Vagina (tissue), 2 donors: ENCODE measurements at places on chromosomes 7 and 10.

DNA sequence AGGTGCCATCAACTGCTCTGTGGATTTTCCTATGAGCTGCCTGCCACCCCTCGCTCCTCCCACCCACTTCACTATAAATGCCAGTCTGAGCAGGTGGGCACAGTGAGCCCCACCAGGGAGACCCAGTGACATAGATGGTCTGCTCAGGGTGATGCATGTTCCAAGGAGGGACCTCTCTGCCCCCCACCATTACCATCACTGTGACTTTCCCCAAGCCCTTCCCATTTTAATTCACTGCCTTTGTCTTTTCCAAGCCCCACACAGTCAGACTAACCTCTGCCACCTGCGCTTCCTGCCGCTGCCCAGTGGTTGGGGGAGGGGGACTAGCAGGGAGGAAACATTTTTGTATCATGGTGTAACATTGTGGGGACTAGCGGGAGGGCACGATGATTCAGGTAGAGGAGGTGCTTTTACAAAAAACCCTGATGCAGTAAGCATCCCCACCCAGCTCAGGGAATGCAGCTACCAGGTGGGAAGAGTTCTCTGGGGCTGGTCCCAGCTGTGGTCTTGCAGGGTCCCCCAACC lies 24.6 kb downstream of the PRSS2 start:
- DNase-seq: no peak

DNA sequence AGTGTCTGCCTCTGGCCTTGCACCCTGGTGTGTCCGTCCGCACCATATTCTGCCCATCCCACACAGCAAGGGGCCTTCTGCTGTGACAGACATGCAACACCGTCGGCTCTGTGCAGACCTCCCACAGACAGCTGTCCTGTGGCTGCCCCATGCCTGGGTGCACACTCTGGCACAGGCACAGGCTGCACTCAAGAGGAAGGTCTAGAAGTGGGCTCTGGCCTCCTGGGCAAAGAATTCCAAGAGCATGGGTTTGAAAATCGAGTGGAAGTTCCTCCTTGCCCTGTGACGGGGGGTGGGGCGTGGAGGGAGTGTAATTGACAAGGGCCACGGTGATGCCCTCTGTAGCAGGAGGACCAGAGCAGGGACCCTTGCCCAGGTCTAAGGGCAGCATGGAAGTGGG lies 4.3 kb upstream of the LOXL4 start:
- DNase-seq: no peak

- no peak for DNase-seq
These were observed 73.2 kb downstream of the PPP1R9A start for GRCh38 chr7:94980418-94981142.

DNA sequence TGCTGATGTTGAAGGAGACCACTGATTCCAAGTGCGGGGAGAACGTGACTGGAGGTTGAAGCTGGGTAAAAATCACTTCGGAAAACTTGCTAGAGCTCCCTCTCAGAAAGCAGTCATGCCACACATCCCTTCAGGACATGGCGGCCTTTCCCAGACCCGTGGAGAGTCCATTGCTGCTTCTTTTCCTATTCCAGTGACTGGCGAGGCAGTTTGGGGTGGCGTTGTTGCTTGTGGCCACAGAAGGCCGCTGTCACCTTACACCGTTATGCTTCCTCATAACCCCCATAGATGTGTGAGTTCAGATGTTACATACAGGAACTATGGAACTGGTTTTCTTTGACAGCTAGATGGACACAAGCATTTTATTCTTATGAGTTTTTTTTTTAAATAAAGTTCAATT lies 235.6 kb upstream of the POM121L12 start:
- no peak for DNase-seq

- no peak for DNase-seq
These were observed 7.0 kb upstream of the DNAJC1 start for GRCh38 chr10:22010539-22010938.

GRCh38 chr7:131443496-131443895 lies 112.9 kb downstream of the PODXL start:
- DNase-seq: no peak

DNA sequence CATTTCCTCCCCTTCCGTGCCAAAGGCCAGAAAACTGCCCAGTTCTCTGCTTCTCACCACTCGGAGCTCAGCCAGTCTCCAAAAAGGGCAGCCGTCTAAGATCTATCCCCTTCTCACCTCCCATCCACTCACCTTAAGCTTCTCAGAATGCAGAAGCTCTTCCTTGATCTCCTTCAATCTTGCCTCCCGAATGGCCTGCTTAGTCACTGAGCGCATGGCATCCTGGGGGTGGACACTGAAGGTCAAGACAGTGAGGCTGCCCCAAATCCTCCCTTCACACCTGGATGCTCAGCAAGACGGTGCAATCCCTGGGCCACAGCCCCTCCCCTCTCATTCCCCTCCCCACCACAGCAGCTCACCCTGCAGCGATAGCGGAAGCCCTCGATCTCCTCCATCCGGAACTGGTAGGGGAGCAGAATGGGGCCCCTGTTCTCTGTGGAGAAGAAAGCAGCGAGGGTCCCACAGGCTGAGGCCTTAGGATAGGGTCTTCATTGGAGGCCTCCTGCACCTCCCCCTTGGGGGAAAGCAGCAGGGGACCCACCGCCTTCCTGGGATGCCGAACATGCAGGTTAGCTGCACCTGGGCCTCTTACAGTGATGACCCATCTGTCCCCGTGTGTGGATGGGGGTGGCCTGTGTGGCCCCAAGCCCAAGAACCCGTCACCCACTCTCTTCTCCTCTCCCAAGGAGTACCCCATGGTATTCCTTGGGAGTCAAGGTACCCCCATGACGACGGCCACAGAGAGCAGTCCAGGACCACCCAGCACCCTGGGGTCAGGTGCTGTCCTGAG lies 4.7 kb downstream of the DDX56 start:
- no peak for DNase-seq

DNA sequence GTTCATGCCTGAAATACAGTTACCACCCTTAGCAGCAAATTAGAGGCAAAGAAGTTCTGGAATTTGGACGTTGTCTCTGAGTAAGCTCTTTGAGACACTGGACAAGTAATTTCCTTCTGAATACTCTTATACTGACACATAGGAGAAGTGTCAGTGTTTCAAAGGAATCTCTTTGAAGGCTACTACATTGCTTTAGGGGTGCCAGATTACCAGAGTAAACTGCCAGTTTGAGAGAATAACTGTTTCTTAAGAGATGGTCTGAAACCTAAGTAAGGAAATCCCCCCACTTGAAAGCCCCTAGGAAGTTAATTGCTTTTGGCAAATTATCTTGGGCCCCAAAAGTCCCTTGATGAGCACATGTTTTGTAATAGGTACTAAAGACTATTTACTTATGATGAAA lies 3.4 kb downstream of the FAS start:
- no peak for DNase-seq

DNA sequence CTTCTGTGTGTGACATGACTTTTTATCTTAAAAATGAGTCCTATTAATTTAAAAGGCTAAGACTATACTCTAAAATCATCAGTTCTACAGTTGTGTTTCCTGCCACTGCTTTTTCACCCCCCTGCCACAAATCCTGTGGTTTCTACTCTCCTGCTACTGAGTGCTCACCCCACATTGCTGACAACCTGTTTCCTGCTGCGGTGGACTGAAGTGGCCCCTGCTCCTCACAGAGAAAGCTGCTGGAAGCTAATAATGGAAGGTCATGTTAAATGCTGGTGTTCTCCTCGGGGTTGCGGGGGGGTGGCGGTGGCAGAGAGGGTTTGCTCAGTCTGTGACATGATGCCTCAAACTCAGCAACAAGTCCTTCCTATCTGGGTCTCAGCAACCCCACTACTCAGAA lies 113.2 kb upstream of the INHBA start:
- DNase-seq: no peak

GRCh38 chr7:81491573-81491972 lies 278.3 kb downstream of the HGF start:
- no peak for DNase-seq

- no peak for DNase-seq
These were observed 44.8 kb downstream of the ADCYAP1R1 start for GRCh38 chr7:31096877-31097258.

GRCh38 chr7:95863-96260 lies 96.5 kb upstream of the FAM20C start:
- DNase-seq: no peak

- DNase-seq: no peak
These were observed 8.1 kb downstream of the PRPS1L1 start for GRCh38 chr7:18019555-18019954.

DNA sequence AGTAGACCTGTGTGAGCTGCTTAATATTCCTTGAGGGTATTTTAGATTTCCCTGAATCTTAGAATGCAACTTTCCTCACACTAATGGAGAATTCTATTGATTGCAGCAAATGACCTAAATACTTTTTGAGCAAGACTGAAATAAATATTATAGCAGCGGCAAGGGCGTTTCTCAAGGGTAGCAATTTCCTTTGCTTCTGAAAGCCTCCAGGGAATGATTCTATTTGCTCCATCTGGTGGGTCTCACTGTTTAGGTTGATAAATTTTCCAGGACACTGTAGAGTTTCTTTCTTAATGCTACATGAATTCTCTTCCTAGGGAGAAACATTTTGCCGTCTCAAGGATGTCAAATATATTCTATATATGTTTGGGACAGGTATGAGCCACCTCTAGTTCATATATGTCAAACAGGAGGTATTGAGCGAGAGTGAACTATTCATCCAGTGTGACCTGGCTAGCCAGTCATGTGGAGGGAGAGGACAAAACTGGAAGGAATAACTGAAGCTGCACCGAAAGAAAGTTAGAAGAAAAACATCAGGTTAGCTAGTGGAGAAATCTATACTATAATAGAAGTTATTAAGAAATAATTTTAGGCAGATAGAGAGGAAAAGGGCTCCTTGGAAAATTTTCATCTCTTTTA lies 57.9 kb upstream of the FZD8 start:
- no peak for DNase-seq

- no peak for DNase-seq
These were observed 106.3 kb downstream of the C10orf105 start for GRCh38 chr10:71613261-71613777.

DNA sequence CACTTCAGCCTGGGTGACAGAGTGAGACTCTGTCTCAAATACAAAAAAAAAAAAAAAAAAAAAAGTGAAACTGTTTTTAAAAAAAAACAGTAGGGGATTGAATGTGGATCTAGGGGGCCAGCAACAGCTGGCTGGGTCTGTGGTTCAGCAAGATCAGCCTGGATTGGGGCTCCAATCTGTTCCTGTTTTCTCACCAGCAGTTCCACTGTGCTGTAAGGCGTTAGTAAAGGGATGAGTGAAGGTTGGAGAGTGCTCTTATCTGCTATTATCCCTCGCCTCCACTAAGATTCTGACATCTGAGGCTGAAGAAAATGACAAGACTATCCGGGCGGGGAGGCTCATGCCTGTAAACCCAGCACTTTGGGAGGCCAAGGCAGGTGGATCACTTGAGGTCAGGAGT lies 41.6 kb upstream of the GTF2IRD1 start:
- no peak for DNase-seq

GRCh38 chr10:124703778-124704427 lies 40.3 kb downstream of the FAM53B start:
- no peak for DNase-seq

DNA sequence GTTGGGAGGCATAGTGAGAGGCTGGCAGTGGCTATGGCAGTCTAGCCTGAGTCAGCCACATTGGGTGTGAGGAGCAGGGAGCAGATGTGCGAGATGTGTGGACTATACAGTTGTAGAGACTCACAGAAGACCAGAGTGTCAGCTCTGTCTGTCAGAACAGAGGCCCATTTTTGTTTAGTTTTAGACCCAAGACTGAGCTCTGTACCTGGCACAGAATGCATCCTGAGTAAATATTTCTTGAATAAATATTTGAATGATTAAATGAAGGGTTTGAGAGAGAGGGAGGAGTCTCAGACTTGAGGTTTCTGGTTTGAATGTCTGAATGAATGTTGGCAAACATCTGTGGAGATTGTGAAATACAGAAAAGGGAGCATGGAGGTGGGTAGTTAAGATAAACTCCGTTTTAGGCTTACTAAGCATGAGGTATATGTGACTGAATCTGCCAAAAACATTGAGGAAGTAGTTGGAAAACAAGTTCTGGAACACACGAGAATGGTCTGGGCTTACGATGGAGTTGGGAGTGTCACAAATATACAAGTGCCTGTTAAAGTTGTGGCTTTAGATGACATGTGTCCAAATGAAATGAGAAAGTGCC lies 3.6 kb downstream of the SEC23IP start:
- DNase-seq: no peak

GRCh38 chr10:105070952-105071351 lies 429.9 kb downstream of the SORCS3 start:
- DNase-seq: no peak

- no peak for DNase-seq
These were observed 213.6 kb downstream of the FAM107B start for GRCh38 chr10:14560791-14561765.

DNA sequence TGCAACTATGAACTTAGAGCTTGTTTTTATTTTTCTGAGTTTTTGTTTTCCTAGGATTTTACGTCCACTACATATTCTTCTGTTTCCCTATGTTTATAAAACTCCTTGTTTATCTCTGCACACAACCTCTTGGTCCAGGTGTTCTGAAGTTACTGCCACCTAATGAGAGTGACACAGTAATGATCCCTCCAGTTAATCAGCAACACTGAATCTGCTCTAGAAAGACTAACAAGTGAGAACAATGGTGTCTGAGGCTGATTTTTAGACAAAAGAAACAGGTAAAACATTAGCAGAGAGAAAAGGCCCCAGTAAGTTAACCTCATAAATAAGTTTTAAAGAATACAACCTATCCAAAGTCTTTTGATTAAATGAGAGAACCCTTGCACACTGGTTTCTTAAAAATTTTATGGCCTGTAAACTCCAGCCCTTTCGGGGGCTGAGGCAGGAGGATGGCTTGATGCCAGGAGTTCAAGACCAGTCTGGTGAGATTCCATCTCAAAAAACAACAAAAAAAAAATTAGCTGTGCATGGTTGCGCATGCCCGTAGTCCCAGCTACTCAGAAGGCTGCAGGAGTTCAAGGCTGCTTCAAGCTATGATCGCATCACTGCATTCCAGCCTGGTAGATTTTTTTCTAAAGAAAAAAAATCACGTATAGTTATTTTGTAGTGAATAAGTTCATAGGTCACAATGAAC lies 397.6 kb downstream of the MAGI2 start:
- no peak for DNase-seq

DNA sequence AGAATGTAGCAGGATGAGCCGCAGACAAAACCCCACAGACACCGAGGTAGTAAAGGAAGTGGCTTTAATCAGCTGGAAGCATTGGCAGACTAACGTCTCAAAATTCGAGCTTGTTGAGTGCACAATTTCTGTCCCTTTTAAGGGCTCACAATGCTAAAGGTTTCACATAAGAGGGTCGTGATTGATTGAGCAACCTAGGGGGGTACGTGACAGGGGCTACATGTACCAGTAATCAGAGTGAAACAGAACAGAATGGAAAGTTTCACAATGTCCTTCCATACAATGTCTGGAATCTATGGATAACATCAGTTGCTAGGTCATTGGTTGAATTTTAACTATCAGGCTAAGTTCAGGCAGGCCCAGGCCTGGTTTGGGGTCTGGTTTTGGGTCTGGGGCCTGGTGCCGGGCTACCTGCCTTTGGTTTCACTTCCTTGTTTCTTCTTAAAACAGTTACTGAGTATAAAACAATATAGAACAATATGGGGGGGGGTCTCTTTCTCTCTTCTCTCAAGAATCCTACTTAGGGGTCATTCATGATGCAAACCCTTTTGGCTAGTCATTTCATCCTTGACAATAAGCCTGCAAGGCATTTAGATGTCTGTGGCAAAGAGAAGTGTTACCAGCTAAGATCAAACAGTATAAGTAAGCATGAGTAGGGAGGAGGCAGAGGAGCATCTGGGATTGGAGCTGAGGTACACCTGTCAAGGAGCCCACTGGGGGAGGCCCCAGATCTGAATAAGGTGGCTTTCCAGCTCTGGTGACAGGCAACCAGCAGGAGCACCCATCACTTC lies 364.1 kb downstream of the TNS3 start:
- no peak for DNase-seq

- DNase-seq: peak; percentile 79
These were observed 47.8 kb upstream of the GDF10 start for GRCh38 chr10:47252093-47252780.
